ENCODE measurements at places on chromosomes 6 and 20.

GRCh38 chr6:90574610-90575009, 12.3 kb downstream of the MAP3K7 start:
- DNase-seq = no peak

GRCh38 chr6:94367316-94367715, 948.0 kb upstream of the EPHA7 start:
- no peak for DNase-seq

GRCh38 chr6:14789996-14790395, 455.9 kb upstream of the JARID2 start:
- no peak for DNase-seq

- DNase-seq = no peak
Measured at GRCh38 chr6:69379518-69379917, 417.3 kb downstream of the LMBRD1 start.

DNA sequence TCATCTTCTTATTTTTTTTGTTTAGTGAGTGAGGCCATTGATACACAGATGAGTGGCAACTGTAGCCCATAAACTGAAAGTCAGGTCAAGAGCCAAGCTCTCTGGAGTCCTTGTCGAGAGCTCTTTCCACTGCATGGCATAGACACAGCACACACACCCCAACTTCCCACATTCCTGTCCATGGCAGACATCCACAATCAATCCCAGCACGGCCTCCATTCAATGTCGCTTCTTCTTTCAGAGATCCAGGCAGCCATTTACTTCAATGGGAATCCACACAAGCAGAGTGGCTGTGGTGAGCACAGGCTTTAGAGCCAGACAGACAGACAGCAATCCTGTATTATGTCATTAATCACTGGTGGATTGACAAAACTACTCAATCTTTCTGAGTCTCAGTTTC, 34.9 kb upstream of the ECI2 start:
- no peak for DNase-seq

DNA sequence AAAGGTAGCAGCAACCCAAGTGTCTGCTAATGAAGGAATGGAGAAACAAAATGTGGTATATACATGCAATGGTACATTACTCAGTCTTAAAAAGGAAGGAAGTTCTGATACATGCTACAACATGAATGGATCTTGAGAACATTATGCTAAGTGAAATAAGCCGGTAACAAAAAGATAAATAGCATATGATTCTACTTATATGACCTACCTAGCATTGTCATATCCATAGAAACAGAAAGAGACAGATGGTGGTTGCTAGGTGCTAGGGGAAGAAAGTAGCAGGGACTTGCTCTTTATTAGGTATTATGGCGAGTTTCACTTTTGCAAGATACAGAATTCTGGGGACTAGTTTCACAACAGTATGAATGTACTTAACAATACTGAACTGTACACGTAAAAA, 46.6 kb downstream of the UBR2 start:
- no peak for DNase-seq
